ENCODE measurements at places on chromosomes 1 and 21.

- DNase-seq, result no peak
Measured at GRCh38 chr1:119659628-119660027, 11.6 kb upstream of the ZNF697 start.

DNA sequence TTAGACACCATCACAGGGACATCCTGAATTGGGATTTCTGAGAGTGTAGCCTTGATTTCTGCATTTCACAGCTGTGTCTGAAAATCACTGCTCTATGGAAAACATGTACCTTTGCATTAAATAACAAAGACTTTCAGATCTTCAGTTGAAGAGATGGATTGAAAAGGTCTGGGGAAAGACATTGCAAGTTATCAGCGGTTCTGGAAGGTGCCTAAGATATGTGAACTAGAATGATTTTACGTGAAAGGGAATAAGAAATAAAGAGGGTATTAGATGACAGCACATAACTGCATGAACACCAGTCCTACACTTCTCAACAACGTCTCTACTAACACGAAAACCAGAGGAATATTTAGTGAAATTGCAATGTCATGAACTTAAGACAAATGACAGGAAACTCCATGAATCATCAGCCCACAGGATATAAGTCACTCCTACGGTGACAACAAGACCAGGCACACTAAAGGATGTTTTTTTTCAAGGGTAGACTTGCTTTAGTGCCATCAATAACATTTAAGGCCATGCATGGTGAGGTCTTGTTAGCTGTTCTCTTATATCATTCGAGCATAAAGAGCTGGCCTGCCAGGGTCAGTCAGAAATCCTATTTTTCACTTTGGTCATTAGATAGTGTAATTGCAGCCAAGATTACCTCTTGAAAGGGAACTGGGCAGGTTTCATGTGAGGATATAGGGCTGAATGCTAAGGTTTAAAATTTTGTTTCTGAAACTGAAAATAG lies 283.1 kb downstream of the GRIK1 start:
- peak; percentile 86 for DNase-seq

DNA sequence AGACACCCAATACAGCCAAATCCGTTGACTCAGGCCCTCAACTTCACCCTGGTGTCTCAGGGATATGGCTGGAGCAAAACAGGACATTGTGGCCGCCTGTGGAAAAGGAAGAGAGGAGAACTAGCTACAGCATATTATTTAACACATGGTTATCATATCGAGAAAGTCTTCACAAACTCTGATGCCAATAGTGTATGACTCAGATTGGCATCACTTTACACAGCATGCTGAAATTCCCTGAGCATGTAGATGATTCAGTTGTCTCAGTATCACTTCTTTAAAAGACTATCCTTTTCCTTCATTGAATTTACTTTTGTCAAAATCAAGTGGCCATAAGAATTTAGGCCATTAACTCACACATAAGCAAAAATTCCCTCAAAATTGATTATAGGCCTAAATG lies 20.1 kb downstream of the HSD3B2 start:
- peak; percentile 49 for DNase-seq

- no peak for DNase-seq
Measured at GRCh38 chr1:9630331-9631111, 21.0 kb upstream of the PIK3CD start.

DNA sequence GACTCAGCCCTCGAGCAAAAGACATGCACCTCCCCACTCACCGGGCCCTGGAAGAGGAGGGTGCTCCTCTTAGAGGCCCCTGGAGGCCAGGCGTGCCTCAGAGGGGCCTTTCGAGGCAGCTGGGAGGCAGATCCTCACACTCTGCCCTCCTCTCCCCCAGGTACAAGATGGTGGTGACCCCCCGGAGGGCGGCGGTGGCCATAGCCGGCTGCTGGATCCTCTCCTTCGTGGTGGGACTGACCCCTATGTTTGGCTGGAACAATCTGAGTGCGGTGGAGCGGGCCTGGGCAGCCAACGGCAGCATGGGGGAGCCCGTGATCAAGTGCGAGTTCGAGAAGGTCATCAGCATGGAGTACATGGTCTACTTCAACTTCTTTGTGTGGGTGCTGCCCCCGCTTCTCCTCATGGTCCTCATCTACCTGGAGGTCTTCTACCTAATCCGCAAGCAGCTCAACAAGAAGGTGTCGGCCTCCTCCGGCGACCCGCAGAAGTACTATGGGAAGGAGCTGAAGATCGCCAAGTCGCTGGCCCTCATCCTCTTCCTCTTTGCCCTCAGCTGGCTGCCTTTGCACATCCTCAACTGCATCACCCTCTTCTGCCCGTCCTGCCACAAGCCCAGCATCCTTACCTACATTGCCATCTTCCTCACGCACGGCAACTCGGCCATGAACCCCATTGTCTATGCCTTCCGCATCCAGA lies 10.4 kb downstream of the MYBPH start:
- no peak for DNase-seq

GRCh38 chr1:44835738-44836675 lies 7.0 kb downstream of the PTCH2 start:
- DNase-seq, result peak; percentile 65

DNA sequence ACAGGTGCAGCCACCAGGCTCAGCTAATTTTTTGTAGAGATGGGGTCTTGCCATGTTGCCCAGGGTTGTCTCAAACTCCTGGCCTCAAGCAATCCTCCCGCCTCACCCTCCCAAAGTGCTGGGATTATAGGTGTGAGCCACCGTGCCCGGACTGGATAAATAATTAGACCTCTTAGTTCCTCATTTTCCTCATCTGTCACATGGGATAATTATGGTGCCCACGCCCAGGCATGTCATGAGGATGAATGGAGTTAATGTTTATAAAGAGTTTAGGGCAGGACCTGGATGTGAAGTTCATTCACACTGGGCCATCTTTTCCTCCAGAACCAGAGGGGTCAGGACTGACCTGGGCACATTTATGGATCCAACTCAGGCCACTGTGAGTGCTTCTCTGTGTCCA lies 23.7 kb downstream of the PADI3 start:
- no peak for DNase-seq

DNA sequence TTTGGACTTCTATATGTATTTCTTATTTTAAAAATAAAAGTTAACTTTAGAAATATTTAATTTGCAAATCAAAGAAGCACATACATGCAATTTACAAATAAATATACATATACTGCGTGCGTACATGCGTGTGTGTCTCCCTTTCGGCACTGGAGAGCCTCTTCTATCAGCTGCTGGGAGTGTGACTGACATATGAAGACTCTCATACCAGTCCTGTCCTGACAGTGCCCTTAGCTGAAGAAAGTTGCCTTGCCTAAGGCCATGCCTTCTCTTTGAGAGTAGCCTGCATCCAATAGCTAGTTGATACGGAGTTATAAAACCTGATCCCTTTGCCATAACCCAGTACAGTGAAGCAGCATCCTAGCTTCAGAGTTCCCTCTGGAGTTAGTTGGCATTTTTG lies 282.4 kb upstream of the NEGR1 start:
- no peak for DNase-seq

DNA sequence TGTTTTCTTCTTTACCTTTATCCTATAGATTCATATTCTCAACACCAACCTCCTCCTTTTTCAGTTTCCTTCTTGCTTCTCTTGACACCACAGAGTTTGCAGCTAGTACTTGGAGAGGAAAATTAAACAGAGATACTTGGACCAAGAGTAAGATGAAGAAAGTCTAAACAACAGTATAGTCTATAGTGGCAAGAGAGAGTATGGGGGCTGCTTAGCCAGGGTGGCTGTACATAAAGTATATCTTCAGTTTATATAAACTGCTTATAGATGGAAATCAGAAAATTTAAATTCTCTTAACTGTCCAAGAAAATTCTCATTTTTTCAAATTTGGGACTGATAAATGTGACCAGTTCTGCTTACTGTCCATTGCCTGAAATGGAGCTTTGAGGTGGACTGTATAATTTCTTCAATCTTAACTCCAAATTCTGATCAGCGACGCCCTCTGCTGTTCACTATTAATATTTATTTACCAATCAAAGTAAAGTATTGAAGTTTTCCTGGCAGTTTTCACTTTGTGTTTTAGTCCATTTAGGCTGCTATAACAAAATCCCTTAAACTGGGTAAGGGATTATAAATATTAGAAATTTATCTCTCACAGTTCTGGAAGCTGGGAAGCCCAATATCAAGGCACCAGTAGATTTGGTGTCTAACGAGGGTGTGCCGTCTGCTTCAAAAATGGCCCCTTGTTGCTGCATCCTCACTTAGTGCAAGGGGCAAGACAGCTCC lies 14.8 kb upstream of the METTL18 start:
- DNase-seq, result peak; percentile 31

DNA sequence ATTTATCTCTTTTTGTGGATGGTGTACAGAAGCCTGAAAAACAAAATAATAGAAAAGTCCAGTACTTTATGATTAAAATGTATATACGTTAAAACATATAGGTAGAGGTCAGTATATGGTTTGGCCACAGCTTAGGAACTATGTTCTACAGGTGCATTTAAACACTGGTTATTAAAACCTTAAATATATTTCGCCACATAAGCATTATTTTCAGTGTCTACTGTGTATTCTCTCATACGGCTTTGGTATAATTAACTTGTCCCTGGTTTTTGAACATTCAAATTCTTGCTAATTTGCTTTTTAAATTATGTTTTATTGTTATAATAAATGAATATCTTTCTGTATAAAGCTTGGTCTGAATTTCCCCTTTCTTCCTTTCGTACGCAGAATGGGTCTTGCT lies 87.9 kb downstream of the GTF2B start:
- no peak for DNase-seq

DNA sequence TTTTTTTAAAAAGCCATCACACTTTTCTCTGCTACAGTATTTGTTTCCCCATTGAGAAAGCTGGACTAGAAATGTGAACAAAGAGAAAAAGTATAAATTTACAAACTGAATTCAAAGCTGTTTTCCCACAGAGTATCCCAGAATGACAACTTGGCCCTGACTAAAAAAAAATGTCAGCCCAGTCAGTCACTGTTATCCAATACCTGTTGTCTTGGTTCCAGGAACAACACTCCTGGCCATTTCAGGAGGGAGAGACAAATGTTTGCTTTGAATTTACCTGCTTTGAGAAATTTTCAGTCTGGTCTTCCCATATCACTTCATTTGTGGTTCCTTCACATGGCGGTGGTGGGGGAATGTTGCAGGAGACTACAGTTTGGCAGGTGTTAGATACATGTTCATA lies 46.2 kb downstream of the COLGALT2 start:
- DNase-seq, result no peak

GRCh38 chr1:12597792-12598191 lies 20.2 kb downstream of the DHRS3 start:
- DNase-seq, result no peak

GRCh38 chr1:38097284-38097898 lies 50.8 kb upstream of the POU3F1 start:
- DNase-seq, result no peak

GRCh38 chr1:5522531-5523145 lies 469.6 kb downstream of the NPHP4 start:
- no peak for DNase-seq

- no peak for DNase-seq
Measured at GRCh38 chr1:221274373-221274772, 395.1 kb downstream of the HLX start.

- DNase-seq, result peak; percentile 12
Measured at GRCh38 chr1:22503721-22504410, 52.2 kb downstream of the ZBTB40 start.

DNA sequence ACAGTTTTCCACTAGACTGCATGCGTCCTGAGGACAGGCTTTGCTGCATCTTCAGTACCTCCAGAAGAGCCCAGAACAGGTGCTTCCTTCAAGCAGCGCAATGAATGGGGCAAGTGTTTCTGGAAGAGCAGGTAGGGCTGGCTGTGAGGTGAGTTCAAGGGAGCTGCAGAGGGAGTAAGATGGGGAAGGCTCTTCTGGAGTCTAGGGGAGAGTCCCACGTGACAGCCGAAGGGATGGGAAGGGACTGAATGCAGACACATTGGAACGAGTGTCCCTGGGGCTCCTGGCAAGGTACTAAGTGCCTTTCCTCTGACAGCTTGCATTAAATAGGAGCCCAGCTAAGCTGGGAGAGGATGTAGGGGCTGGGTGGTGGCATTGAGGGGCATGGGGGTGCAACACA lies 84.2 kb downstream of the FAM78B start:
- DNase-seq, result no peak

DNA sequence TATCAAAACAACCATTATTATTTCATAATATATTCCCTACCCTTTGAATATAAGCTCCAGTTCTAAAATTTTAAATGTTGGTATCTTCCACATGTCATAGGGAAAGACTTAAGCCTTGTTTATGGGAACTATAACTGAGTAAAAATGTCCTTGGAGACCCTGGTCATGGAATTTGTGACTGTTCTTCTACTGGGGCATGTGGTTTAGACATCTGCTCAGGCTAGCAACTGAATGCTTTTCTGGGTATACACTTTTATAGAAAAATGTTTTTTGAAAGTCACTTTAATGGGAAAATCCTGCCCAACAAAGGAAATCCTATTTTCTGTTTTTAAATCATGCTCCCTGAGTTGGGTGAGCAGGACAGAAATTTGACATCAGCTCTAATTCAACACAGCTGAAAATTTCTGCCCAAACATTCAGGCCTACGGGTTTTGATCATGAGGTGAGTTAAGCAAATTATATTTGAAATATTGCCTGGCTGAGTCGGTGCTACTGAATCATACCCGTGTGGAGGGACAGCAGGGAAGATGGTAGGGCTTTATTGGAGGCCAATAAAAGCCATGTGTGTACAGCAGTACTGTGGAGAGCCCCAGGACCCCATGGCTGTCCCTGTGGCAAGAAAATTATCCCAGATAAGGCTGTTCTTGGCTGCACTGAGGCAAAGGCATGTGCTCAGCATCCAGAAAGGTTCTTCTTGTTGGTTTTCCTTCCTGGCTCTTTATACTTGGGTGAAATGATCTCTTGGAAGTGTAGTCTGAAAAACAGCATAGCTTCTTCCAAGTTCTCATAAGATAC lies 391.8 kb downstream of the DISC1 start:
- DNase-seq, result no peak

GRCh38 chr21:44020551-44020950 lies 8.4 kb downstream of the TRAPPC10 start:
- no peak for DNase-seq

GRCh38 chr1:202711949-202712635 lies 1.8 kb upstream of the SYT2 start:
- DNase-seq, result no peak

DNA sequence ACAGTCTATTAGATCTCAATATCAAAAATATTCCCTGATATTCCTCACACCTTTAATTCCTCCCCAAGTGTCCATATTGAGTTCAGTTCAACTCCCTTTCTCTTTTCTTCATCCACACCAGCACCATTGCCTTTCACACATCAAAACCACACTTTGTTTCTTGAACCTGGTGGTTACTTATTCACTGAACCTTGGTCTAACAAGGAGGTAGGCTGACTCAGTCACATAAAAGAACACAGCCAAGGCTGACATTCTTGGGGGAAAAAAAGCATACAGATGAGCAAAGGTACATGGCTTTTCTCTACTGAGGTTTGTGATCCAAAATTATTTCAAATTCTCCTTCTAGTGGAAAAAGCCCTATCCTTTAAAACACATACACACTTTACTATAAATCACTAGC lies 131.7 kb upstream of the USH2A start:
- no peak for DNase-seq

- no peak for DNase-seq
Measured at GRCh38 chr1:76494807-76495206, 372.5 kb upstream of the ST6GALNAC5 start.

Measured in LHCN-M2 (cell line).